ENCODE measurements at places on chromosomes 5 and 9.

- DNase-seq = no peak
Observed at GRCh38 chr9:107847978-107848964, 358.7 kb upstream of the KLF4 start.

DNA sequence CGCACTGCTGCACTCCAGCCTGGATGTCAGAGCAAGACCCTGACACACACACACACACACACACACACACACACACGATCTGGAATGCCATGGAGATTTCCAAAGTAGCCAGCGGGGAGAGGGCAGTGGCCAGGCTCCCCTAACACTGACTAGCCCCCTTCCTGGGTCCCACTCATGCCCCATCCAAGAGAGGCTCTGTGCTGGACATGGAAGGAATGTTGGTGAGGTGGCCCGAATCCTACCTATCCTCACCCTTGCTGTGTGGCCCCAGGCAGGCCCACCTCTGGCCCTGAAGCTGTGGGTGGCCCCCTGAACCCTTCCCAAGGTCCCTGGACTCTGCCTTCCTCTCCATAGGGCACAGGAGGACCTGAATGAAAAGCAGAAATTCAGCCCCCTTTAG, 7.3 kb downstream of the BRD3 start:
- no peak for DNase-seq

- DNase-seq = no peak
Observed at GRCh38 chr5:160450164-160450932, 28.7 kb downstream of the PTTG1 start.

- no peak for DNase-seq
Observed at GRCh38 chr9:99361817-99362216, 139.7 kb downstream of the SEC61B start.

GRCh38 chr5:1315709-1316587, 21.1 kb upstream of the TERT start:
- peak; percentile 77 for DNase-seq

DNA sequence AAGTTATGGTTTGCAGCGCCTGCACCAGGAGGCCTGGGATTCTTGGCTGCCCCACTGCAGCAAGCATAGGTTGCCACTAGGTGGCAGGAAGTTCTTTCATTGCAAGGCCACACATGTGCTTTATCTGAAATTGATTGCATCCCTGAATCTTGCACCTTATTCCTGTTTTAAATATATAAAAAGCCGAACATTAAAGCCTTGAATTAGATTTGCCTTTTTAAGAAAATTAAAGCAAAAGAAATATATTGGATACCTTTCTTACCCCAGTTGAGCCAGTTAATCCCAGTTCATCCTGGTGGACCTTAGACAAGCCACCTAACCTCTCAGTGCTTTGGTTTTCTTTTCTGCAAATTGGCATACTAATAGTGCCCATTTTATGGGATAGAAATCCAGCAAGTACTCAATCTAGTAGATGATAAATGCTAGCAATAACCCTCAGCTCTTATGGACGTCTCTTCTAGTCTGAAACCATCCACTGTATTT, 6.3 kb upstream of the TRMT10B start:
- DNase-seq = peak; percentile 31

GRCh38 chr9:91164724-91165520, 196.8 kb downstream of the AUH start:
- DNase-seq = peak; percentile 25

- DNase-seq = no peak
Observed at GRCh38 chr9:134868751-134869553, 11.7 kb upstream of the FCN2 start.

GRCh38 chr9:36903541-36904435, 130.3 kb downstream of the PAX5 start:
- DNase-seq = no peak

DNA sequence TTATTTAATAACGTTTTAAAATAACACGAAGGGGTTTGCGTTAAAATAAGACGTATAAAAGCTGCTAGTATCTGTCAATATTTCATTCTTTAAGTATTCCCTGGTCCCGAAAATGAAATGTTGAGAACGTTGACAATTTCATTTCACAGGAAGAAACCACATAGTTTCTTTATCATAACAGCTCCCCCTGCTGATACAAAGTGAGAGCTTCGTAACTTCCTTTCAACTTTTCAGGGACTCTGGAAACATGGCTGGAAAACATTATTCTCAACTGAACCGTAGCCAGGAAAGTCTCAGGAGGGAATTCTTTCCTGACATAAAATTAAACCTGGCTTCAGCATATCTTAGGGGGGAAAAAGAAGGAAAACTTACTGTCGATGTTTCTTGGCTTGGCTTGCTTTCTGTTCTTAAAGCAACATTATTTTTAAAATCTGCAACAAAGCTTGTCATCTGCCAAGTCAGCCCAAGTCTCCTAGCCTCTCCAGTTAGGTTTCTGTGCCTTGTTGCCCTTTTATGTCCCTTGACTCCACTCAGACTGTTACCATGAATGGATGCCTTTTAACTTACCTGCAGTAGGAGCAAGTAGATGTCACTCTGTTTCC, 122.9 kb upstream of the DAB2 start:
- peak; percentile 19 for DNase-seq

DNA sequence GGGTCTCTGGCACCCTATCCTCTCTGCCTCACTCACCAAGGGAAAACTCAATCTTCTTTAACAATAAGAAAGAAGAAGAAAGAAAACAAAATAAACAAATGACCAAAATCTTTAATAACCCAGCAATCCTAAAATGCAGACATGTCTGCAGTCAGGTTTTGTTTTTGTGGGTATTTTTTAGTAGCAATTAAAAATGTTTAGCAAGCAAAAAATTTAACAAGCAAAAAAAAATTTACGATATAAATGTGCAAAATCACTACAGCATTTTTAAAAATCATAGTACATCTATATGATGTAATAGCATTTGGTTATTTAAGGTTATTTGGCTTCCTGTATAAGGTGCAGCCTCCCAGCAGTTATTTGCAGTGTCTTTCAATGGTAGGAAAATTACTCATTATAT, 151.3 kb upstream of the MAP3K1 start:
- no peak for DNase-seq

DNA sequence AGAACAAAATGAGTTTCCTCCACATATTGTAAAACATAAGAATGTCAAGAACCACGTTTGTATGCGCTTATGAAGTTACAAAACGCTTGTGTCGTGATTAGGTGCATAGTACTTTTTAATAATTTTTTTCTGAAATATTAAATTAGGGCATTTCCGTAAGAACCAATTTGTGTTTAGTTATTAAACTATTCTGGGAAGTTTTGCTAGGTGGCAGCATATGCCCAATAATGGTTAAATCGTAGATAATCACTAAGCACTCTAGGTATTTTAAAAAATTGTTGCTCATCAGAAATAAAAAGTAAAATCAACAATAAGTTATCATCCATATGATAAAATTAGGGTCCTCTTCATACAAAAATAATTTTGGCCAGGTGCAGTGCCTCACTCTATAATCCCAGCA, 5.4 kb downstream of the SRFBP1 start:
- DNase-seq = no peak

GRCh38 chr5:104071887-104072286, 509.3 kb upstream of the NUDT12 start:
- DNase-seq = no peak

- no peak for DNase-seq
Observed at GRCh38 chr5:133928587-133929393, 39.6 kb downstream of the C5orf15 start.

DNA sequence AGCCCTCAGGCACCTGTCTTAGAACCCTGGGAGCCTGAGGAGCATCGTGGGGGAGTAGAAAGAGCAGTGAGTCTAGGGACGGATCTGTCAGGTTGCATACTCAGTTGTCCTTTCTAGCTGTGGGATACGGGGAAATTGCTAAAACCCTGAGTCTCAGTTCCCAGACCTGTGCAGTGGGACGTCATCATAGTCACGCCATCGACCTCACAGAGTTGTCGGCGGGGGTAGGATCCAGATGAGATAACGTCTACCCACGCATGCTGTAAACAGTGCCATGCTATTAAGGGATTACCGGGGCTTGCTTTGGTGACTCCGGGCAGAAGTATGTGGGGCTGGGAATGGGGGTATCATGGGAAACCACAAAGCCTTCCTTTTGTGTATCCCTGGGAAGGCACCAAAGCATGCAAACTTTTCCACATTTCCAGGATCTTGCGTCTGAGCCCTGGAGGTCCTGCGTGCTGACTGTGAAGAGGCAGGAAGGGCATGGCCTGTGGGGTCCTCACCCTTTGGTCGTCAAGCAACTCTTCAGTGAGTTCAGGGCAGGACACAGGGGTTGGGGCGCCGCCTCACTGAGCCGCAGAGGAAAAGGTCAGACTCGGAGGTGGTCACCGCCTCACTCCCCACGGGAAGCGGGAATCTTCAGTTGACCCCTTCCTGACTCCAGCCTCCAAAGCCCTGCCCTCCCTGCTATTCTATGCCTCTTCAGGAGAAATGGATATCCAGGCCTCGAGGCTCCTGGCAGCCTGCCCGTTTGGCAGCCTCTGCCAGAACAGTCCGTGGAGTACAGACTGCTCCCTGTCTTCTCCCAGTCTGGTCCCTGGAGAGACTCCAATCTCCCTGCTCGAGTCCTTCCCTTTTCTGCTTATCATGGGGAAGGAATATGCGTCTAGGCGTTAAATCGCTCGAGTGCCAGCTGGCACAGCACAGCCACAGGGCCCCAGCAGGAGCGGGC, 186.8 kb upstream of the KLF9 start:
- no peak for DNase-seq

DNA sequence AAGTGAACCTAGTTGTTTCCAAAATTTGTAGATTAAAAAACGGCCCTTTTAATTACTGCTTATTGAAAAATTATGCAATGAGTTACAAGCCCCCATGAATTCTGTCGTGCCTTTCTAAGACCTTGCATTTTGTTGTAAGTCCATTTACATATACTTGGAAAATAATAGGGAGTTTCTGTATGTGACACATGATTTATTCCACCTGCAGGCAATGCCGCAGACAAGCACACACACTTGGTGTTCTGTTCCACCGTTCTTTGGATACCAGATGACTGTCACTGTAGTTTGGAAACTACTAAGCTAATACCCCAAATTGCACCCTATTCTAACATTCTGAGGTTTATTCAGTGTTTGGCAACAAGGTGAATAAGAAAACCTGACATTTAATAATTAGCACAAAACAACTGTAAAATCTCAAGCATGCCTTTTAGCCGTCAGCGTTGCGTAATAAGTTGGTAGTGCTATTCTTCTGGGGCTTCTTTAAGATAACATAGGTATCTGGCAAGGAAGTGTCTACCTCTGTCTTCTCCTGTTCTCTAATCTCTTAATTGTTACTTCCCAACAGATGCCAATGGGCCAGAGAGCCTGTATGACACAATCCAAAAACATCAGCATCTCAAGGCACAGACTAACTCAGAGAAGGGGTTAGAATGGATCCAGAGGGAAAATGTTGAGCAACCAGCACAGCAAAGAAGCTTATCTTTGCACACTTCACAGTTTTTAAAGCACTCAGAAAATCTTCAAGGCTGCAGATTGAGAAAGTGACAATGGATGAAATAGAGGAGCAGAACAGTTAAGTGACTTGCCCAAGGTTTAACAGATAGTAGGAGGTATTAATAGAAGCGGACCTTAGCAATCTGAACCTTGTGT, 48.2 kb upstream of the DPYSL3 start:
- DNase-seq = no peak

- no peak for DNase-seq
Observed at GRCh38 chr9:121563425-121563824, 63.8 kb upstream of the GGTA1 start.

DNA sequence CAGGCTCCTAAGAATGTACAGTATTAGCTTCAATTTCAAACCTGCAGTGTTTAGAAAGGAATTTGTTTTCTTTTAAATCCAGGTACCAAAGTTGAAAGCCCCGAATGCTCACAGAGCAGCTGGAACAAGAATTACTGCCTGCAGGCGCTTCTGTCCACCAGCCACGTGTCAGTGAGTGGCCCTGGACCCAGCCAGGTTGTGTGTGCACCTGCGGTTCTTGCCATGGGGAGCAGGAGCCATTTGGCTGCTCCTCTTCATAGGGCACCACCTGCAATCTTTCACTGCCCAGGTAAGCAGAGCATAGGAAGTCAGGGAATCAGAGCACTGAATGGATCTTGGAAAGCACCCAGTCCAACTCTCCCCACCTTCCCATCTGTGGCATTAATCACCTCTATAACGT, 79.5 kb upstream of the PIP5K1B start:
- DNase-seq = no peak

DNA sequence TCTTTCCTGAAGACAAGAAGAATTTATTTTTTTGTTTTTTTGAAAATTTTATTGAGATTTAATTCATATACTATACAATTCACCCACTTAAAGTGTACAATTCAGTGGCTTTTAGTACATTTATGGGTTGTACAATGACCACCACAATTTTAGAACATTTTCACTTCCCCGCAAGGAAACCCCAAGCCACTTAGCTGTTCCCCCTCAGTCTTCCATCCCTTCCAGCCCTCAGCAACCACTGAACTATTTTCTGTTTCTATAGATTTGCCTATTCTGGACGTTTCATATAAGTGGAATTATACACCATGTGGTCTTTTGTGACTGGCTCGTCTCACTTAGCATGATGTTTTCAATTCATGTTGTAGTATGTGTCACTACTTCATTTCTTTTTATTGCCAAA, 28.0 kb downstream of the DNAI1 start:
- no peak for DNase-seq

- DNase-seq = peak; percentile 76
Observed at GRCh38 chr5:134122530-134122929, 8.0 kb downstream of the TCF7 start.

DNA sequence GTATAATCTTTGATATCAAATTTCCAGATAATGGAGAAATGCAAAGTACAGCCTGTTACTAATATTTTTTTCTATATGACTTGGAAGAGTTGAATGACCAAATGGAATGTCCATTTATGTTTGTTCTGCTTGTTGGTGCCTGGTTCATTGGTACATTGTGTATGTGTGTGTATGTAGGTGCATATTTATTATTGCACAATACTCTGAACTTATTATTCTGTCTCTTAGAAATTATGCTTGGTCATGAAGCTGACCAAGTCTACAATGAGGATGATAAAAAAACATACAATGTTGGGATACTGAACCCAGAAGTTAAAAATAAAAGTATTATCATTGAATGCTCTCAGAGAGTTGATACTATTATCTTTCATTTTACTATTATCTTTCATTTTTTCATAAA, 706.3 kb downstream of the KCTD16 start:
- DNase-seq = no peak

GRCh38 chr9:17532461-17532860, 46.4 kb upstream of the SH3GL2 start:
- DNase-seq = no peak

- no peak for DNase-seq
Observed at GRCh38 chr9:109085510-109085909, 34.2 kb downstream of the TMEM245 start.

GRCh38 chr5:56286015-56286884, 53.1 kb upstream of the ANKRD55 start:
- DNase-seq = no peak

DNA sequence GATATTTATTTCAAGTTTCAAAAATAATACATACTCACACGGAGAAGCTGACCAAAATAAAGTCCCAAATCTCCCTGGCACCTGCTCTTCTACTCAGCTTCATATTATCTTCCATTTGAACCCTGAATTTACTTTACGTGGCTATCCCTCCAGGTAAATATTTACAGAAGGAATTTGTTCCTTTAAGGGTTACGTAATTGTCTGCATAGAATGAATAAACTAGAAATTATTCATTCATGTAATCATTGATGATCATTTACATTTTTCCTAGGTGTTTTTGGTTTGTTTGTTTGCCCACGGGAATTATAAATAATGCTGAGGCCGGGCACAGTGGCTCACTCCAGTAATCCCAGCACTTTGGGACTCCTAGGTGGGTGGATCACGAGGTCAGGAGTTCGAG, 251.2 kb downstream of the PLK2 start:
- DNase-seq = no peak

Data from central memory CD4-positive, alpha-beta T cell (primary cell).